ENCODE measurements at places on chromosomes 13 and 19. TPM values are rescaled to one million over a fixed set of nuclear protein-coding genes. Genes with fewer than 3 reads are reported as not detected.

GRCh38 chr13:52749419-52749818 lies 9.8 kb upstream of the CNMD start:
- no peak for DNase-seq

- DNase-seq: no peak
These were observed 13.2 kb downstream of the C19orf44 start for GRCh38 chr19:16509141-16510061.

DNA sequence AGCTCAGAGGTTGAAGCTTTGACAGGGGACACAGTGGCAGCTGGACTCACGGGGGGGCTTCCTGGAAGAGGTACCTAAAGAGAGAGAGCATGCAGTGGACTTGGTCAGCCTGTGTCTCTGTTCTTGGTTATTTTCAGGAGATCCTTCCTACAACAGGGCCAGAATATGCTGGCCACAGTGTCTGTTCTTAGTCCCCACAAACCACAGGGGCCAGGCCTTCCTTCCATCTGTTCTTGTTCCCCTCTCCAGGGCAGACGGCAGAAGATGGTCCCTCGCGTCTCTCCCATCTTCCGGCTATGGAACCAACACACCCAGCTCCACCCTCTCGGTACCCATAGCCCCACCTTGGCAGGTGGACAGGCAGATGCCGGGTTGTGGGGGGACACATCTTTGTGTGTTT lies 24.8 kb downstream of the MAST3 start:
- no peak for DNase-seq

DNA sequence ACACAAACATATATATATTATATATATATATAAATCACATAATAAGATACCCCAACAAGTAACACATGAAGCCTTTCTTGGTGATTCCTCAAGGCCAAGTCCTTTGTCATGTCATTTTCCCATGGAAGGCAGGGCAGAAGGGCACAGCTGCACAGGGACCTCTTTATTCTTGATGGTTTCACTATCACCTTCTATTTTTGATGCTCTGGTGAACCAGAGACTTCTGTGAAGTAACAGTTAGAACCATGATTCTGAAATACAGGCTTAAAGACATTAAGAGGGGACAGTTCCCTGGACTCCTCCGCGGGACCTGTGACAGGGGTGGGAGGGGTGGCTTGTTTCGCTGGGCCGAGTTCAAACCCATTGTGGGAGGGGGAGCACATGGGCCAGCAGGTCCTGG lies 104.0 kb downstream of the DGKH start:
- no peak for DNase-seq

- DNase-seq: no peak
These were observed 117.6 kb upstream of the SPATA13 start for GRCh38 chr13:24042710-24043440.

DNA sequence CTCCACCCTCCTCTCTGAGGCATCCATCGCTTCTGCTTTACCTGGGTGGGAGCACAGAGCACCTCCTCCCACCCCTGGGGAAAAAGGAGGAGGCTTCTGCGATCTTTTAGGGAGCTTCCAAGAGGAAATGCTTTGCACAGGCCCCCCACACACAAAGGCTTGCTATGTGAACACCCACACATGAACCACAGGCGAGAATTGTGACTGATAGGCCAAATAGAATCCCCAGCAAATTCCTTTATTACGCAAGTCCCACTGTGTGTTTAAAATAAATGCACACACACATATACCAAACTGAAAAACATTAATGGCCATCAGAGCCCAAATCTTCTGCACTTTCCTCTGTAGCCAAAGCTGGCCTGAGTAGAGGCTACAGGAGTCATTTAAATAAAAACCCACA lies 50.6 kb downstream of the HSPH1 start:
- no peak for DNase-seq

DNA sequence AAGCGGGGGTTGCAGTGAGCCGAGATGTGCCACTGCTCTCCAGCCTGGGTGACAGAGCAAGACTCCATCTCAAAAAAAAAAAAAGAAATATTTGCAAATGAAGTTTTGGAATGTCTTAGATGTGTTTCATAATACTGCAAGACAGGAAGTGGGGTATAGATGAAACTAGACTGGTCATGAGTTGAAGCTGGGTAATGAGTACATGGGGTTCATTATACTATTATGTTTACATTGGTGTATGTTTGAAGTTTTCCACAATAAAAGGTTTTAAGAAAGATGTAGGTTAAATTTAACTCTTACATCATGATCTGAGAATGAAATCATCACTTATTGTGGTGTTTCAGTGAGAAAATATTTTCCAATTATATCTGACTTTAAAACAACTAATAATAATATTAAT lies 19.0 kb downstream of the FNDC3A start:
- no peak for DNase-seq

- no peak for DNase-seq
These were observed 25.9 kb downstream of the NBEA start for GRCh38 chr13:34967851-34968562.

- DNase-seq: no peak
These were observed 67.2 kb upstream of the OLFM4 start for GRCh38 chr13:52961256-52961910.

GRCh38 chr19:10805758-10806247 lies 30.2 kb downstream of the TMED1 start:
- no peak for DNase-seq

- no peak for DNase-seq
These were observed 63.9 kb downstream of the DLEU7 start for GRCh38 chr13:50779443-50780200.

CBLC gene
- 4.1 TPM for total RNA-seq

PSG2 gene
- total RNA-seq: 22.9 TPM

CABP5 gene
- 11.8 TPM for total RNA-seq

BEST2 gene
- not detected for total RNA-seq

DMKN gene
- 11.8 TPM for total RNA-seq

Measured in umbilical cord (tissue), 2 donors.